ENCODE measurements at places on chromosomes 6 and 20.

- no peak for DNase-seq
Observed at GRCh38 chr20:43365691-43366090, 92.0 kb upstream of the SRSF6 start.

DNA sequence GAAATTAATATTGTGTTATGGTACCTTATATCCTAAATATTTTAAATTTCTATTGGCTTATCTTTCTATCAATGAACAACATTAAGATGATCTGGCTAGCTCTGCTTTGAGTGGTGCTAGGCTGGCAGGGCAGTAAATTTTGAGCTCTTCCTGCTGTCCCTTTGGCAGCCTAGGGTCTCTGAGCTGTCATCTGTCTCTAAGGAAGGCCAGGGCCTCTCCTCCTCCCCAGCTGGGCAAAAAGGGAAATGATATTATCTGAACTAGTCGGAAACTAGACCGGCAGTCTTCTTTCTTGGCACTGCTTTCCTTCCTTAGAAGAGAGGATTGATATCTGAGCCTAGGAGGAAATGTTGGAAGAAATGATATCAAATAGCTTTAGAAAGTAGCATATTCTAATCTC is 176.7 kb upstream of the BTBD3 start:
- no peak for DNase-seq

DNA sequence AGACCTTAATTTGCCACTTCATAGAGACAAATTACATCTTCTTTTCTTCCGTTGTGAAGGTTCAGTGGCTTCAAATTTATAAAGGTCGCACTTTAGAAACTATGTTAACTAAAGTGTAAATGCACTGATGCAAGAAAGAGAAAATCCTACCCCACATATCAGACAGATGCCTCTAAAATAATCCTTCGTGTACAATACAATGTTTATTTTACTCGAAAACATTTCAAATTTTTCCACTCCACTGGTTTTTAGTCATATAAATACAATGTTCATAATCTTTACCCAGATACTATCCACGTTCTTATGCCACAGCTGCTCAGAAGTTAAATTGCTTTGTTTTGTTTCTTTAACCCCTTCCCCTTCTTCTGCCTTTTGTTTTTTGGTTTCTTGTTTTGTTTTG is 140.3 kb upstream of the LAMP5 start:
- no peak for DNase-seq

DNA sequence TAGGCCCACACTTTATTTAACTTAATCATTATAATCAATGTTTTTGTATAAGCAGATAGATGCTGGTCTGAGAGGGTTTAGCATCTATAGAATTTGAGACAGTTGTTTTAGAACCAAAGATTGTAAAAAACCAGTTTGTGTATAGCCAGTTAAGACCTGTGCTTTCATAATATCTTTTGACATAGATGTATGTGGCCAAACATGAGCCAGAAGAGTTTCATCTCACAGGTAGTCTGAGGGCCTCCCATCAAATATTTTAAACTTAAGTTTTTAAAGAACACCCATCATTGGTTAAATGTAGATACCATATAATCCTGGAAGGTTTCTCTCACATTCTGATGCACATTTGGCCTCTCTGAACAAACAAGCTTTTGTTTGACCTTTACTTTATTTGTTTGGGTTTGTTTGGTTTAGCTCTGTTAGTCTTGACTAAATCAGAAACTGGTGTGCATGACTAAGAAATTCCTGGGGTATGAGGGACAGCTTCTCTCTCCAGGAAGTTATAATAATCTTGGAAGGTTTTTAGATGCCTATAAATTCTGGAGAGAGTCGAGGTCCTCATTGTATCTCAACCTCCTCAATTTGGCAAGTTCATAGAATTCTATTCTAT is 58.0 kb upstream of the TMEM200A start:
- DNase-seq: no peak

DNA sequence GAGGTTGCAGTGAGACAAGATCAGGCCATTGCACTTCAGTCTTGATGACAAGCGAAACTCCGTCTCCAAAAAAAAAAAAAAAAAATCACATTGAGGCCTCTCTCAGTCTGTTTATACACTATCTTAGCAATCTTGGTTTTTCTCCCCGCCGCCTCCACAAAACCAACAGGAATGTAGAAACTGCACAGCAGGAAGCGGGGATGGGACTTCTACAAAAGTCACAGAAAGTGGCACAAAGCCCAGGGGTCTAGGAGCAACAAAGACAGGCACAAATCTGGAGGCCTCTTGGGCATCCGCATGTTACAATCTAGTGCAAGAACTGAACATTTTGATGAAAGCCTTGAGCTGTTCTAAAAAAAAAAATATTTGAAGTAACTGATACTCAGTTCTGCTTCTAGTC is 48.6 kb downstream of the KDM1B start:
- DNase-seq: no peak

DNA sequence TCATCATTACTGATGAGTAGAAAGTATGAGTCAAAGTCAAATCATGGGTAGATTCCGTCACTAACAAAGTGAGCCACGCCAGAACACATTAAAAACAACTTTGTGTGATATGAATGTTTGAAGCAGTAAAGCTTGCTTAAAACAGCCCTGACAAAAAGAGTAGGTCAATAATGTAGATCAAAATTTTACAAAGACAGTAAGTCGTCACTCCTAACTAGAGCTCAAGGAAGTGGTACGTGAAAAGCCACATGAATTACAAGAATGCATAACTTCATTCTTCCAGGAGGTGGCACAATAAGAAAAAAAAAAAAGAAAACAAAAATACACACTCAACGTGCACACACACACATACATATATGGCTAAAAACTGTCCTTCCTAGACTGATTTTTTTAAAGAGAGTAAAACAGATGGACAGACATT is 69.9 kb downstream of the HACE1 start:
- DNase-seq: peak; percentile 17

GRCh38 chr6:160979061-160979708 is 12.4 kb upstream of the MAP3K4 start:
- DNase-seq: no peak

DNA sequence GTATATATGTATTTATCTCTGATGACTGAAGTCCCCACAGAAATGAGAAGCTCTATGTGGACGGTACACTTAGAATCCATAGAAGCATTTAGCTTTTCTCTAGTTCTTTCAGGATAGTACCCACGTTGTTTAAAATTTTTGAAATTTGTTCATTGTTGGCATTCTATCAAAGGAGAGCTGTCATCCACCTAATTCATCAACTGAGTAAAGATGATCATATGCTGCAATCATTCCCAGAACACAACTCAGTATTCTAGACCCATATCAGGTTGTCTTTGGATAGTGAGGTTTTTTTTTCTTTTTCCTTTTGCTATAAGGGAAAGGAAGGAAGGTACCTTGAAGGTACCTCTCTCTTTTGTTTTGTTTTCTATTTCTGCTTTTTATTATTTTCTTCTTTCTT is 9.3 kb downstream of the SERAC1 start:
- no peak for DNase-seq

DNA sequence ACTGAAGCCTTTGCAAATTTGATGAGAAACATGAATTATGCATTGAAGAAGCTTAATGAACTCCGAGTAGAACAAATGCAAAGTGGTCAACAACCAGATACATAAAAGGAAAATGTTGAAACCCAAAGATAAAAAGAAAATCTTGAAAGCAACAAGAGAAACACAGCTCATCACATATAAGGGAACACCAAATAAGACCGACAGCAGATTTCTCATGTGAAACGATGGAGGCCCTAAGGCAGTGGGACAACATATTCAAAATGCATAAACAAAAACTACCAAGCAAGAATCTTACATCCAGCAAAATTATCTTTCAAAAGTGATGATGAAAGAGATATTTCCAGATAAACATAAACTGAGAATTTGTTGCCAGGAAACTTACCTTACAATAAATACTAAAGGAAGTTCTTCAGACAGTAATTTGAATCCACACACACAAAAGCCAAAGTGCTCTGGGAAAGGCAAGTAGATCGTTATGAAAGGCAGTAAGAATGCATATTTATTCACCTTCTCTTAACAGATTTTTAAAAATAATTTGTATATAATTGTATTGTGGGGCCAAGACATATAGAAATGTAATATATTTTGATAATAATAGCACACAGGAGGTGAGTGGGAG is 22.5 kb downstream of the SLC52A3 start:
- DNase-seq: no peak

DNA sequence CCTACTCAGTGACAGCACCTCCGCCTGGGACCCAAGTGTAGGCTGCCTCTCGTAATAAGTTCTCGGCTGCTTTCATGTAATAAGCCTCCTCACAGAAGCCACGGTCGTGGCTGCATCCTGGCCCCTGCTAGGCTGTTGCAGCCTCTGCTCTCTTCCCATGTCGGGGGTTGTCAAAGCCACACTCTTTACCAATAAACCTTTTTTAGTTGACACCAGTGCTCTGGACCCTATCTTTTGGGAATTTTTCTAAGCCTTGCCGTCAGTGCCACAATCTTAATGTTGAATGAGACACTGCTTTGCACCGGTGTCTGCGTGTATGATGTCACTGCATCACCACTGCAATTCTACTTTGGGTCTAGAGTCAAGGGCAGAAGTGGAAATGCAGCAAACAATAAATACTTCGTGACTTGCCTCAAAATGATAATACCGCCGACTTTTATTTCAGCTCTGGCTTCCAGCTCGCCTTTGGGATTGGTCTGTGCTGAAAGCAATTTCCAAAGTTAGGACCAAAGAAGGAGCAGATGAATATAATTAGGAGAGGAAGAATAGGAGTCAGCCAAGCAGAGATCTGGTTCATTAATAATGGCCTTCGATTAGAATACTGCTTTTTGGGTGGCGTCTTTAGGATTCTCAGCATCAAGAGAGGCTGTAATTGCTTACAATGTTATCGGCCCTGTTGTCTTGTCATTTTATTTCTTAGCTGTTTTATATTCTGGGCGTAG is 57.6 kb upstream of the CCN6 start:
- DNase-seq: no peak

DNA sequence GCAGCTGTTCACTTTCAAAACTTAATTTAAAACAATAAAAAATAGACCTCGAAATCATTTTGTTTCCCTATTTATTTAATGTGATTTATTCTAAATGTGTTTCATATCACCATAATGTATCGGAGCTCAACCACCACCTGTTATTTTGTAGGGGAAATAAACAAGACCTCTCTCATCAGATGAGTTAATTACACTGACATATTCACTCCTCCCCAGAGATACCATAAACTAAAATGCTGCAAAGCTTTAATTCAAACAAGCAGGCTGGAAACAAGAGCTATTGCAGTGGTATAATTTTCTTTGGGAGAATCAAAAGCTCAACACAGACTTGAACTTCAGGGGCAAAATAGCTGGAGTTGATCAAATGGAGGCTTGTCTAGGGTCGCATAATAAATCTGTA is 303.5 kb upstream of the TSHZ2 start:
- DNase-seq: no peak

- no peak for DNase-seq
Observed at GRCh38 chr20:37330316-37330715, 15.6 kb upstream of the SRC start.

DNA sequence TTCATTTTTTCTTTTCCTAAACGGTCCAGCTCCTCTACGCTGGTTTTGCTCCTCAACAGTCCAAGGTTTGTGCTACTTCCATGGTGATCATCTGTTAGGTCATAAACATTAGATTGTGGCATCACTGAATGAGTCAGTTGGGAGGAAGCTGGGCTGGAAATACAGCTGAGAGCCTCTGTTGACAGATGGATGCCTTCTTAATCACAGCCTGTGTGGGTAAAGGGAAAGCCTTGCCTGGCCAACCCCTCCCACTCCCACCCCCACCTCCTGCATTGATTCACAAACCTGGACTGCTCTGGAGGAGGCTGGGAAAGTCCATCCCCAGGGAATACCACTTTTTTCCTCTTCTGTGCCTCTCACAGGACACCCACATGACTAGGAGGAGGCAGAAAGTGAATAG is 180.6 kb upstream of the CCN2 start:
- DNase-seq: peak; percentile 3

- DNase-seq: no peak
Observed at GRCh38 chr6:17081273-17081672, 20.6 kb upstream of the STMND1 start.

DNA sequence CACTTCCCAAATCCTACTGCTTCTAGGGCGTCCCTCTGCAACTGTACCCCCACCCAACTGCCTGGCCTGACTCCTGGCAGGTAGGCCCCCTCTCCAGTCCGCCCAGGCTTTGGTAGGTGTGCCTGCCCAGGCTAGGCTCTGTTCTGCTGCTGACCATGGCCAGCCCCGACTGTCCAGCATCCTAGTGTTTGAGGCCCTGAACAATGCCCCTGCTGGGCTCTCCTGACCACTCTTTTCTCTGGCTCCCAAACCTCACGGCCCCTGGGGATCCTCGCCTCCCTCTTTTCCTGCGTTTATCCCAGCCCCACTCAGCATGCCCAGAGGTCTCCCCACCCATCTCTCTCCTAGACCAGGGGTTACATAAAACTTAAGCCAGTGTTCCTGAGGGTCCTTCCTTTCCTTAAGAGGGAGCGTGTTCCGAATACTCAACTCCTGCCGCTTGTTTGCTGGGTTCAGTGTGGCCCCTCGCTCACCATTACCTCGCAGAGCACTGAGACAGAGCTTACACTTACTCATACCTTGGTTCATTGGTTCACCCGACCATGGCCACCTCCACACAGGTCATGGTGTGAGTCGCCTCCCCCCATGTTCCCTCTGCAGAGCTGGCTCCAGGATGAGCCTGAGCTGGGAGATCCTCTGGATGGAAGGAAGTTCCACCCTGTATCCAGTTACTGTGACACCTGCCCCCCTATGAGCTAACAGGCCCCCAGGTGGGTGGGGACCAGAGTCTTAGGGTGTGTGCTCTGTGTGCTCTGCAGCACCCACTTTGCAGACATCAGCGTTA is 21.0 kb upstream of the MYT1 start:
- no peak for DNase-seq

DNA sequence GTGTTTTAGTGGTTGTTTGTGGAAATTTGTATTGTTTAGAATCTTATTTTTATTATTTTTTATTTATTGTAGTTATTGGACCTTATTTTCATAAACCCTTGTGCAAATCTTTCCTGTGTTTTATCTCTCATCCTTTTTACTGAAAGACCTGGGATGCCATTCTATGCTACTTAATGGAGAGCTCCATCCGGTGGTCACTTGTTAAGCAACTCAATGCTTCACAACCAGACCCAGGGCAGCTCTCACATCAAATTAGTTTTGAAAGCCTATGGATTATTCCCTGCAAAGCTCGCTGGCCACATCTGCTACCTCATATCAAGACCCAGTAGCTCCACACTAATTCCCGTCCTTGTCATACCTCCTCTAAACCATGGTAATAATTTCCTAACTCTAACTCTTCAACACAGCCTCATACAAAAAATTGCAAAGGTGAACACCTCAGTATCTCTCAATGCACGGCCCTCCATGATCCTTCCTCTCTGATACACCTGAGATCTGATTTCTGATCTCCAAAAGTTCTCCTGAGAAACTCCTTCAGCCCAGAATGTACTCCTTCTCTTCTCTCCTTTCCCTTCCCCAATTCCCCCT is 296.6 kb upstream of the MANEA start:
- DNase-seq: peak; percentile 18
